GM20000 (cell line): ENCODE measurements at places on chromosomes 11 and 22.
A peak's percentile ranks its signal among the peaks of the same experiment; 100 is the strongest.

GRCh38 chr22:46499805-46500189 is 37.6 kb downstream of the CELSR1 start:
- DNase-seq = no peak

DNA sequence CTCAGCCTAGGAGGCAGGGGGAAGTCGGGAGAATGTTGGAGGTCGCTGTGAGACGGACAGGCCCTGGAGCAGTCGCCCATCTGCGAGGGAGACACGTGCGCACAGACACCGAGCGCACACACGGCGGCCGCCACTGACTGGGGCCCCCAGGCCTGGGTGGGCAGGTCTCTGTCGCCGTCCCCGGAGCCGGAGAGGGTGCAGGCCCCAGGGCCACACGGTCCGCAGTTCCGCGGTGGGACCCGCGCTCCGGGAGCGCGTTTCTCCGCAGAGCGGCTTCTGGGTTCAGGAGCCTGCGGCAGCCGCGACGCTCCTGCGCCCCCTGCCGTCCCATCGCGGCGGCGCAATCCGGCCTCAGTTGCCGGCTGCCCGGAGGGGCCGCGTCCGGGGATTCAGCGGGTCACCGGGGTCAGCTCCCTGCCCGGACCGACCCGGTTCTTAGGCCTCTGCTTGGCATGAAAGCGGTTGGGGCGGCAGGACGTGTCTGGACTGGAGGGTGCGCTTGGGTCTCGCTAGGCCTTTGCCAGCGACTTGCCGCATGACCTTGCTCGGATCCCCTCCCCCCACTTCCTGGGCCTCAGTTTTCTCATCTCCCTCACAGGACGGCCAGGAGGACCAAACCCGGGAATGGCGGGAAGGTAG is 31.2 kb downstream of the PDE2A start:
- DNase-seq = peak; percentile 93

DNA sequence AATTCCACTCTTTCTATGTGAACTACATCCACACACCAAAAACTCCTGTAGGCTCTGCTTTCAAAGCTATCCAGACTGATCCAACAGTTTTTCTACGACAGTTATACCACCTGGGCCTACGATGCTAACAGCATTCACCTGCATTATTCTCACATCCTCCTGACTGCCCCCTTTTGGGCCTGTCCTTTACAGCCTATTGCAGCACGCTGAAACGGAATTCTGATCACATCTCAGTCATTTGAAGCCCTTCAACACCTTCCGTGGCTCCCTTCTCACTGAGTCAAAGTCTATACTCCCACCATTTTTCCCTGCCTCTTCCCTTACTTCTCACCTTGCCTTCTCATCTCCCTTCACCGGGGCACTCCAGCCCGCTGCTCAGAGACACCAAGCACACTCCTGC is 791.3 kb upstream of the KIRREL3 start:
- DNase-seq = no peak

DNA sequence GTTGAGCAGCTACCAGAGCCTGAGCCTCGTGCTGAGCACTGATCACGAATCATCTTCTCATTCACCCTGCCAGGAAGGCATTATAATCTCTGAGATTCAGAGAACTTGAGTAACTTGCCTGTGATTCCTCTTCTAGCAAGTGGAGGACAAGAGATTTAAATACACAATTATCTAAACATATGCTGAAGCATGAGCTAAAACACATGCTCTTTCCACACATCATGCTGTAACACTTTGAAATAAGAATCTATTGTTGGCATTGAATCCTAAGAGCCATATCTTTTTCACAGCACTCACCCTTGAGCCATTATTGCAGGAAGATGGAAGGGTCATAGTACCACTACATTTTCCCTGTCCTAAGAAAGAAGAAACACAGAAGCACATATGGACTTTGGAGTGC is 722.5 kb upstream of the API5 start:
- DNase-seq = no peak

DNA sequence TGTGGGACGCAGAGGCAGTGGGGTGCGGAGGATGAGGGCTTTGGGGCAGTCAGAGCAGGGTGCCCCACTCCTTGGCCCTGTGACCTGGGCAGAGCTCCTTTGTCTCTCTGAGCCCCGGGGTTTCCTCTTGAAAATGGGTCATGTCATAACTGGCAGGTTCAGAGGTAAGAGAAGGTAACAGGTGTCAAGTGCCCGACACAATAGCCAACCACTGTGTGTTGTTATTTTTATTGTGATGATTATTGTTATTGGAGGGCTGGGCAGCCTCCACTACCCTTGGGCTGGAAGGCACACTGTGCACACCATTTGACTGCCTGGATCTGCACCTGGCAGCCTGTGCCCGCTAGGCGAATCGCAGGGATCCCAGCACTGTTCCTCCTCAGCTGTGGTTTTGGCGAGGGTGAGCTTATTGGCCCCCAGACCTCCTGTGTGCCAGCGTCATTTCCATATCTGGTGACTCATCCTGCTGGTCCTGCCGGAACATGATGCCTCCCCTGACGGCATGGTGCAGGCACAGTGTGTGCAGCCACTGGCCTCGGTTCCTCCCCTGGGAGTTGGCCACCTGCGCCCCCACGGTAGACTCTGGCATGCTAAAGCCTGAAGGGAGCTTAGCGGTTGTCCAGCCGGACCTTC is 15.4 kb upstream of the SOX10 start:
- DNase-seq = no peak

DNA sequence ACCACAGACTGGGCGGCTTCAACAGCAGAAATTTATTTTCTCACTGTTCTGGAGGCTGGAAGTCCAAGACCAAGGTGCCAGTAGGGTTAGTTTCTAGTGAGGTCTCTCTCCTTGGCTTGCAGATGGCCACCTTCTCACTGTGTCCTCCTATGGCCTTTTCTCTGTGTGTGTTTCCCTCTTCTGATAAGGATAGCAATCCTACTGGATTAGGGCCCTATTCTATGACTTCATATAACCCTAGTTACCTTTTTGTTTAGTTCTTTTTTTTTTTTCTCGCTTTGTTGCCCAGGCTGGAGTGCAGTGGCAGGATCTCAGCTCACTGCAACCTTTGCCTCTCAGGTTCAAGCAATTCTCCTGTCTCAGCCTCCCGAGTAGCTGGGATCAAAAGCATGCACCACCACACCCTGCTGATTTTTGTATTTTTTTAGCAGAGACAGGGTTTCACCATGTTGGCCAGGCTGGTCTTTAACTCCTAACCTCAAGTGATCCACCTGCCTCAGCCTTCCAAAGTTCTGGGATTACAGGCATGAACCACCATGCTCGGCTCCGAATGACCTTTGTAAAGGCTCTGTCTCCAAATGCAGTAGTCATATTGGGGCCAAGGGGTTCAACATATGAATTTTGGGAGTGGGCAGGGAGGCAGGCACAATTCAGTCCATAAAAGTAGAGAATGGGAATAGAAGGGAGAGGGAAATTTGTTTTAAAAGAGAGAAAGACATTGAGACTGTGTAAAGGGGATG is 25.5 kb upstream of the NNMT start:
- no peak for DNase-seq

DNA sequence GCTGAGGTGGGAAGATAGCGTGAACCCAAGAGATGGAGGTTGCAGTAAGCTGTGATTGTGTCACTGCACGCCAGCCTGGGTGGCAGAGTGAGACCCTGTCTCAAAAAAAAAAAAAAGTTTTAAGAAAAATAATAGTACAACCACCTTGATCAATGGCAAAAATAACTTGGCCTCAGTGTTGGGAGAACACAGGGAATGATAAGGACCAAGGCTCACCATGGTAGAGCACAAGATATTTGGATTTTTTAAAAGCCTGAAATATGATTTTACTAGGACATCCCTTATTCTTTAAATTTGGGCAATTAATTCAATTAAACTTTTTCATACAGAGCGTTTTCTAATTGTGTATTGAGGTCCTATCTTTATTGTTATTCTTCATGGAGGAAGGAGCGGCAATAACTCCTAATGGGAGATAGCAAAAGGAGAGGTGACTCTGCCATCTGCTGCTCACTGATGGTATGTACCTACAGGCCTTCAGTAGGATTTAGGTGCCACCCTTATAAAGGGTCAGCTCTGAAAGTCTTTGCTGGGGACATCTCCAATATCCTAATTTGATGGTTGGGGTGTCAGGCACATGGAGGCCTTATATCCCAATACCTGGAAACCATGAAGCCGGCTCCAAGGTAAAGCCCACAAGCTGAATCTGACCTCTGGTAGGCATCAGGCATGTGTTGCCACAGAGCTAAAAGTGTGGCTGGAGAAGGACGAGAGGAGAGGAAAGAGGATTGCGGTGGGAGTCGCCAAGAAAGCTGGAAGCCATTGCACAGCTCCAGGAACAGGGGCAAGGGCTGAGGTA is 21.9 kb upstream of the POLD3 start:
- peak; percentile 67 for DNase-seq
